ENCODE measurements at places on chromosomes 2 and 18.
A peak's percentile ranks its signal among the peaks of the same experiment; 100 is the strongest.

DNA sequence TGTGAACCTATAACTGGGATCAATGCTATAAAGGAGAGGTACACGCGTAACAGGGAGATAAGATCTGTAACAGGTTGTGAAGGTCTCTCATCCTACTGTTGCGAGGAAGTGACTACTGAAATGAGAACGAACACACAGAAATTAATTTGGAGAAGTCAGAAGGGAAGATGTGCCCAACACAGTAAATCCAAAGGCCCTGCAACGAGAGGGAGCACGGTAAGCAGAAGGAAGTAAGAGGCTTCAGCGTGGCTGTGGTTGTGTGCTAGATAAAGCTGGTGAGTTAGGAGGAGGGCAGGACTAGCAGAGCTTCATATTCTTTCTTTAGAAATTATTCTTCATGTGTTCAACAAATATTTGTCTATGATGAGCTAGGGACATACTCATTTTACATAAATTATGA is 2.5 kb upstream of the ATG16L1 start:
- no peak for DNase-seq

DNA sequence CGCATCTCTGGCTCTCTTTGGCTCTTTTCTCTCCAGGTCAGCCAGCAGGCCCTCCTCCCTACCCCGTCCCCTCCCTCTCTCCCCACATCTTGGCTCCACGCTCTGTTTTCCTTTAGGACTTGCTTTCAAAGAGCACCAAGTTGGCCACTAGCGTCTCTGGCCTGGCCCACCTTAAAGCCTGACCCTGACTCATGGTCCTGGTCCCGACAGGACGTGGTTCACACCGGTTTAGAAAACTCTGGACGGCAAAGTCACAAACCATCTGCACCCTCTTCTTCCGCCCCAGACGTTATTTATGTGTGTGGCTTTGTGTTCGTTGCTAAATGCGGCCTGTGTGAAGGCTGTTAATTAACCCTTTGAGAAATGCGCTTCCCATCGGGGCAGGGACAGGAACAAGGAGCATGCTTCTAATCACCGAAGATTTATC is 169.0 kb upstream of the HAAO start:
- DNase-seq = no peak

GRCh38 chr2:205198140-205198525 is 484.2 kb upstream of the NRP2 start:
- DNase-seq = peak; percentile 74

- no peak for DNase-seq
These were observed 19.2 kb upstream of the ASXL2 start for GRCh38 chr2:25897506-25897905.

DNA sequence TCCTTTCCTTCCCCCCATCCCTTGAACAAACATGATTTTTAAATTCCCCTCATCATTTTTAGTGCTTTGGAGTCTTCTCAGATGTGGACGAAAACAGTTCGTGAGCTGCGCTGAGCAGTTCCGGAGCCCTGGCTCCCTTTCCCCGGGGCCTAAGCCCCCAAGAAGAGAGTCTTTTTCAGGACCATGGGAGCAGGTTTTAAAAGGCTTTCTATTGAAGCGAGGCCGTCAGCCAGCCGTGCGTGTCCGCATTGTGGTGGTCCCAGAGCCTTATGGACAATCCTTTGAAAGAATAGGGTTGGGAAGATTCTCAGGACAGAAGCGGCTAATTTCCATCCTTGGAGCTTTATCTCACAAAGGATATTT is 290.7 kb downstream of the SOX11 start:
- DNase-seq = no peak
